ENCODE measurements at places on chromosomes 12 and 14.

DNA sequence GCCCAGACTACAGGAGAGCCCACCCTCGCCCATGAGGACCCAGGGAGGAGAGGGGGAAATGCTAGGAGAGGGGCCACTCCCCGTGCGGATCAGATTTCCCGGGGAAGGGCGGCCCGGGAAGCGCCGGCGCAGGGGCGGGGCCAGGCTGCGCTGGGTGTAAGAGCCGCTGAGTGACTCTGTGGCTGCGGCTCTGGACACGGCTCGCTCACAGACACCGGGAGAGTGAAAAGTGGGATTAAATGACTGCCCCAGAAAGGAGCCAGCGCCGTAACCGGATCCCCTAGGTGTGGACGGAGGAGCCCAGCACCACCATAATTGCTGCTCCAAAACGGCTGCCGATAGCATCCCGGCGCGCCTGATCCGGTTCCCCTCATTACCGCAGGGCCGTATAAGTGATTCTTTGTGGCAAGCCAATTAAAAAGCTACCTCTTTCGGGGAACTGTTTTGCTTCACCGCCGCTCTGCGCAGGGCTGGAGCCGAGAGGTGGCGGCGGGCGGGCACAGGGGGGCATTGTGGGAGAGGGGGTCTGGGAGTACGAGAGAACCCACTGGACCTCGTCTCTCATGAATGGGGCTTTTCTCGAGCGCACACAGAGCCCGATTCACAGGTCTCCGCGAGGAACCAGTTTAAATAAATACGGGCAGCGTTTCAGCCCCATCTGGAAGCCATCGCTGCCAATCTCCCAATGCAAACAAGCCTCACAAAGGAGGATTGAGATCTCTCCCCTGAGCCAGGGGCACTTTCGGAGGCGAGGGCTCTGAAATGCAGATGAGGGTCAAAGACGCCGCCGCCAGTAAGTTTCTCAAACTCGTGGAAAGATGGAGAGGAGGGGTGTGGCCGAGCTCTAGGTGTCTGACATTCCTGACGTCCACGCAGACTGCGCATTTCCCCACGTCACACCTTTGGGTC, 2.5 kb downstream of the COL2A1 start:
- DNase-seq = peak; percentile 28

GRCh38 chr14:75246546-75247285, 31.9 kb upstream of the FOS start:
- no peak for DNase-seq

- peak; percentile 71 for DNase-seq
Observed at GRCh38 chr12:104163631-104164030, 25.6 kb upstream of the NFYB start.

DNA sequence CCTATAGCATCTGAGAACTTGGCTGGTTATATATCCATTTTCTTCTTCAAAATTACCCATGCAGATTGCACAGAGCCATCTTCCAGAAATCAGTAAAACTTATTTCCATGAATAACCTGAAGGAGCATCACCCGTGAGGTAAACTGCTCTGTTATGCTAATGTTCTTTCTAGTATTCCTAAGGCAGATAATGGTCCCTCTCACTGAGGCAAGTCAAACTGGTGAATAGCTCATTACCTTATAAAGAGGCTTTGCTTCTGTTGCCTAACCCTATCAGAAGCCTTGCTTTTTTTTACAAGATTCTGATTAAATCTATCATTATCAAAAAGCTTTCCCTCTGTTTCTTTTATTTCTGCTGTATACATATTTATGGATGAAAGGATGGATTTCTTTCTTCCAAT, 307.6 kb upstream of the FLRT2 start:
- DNase-seq = no peak

DNA sequence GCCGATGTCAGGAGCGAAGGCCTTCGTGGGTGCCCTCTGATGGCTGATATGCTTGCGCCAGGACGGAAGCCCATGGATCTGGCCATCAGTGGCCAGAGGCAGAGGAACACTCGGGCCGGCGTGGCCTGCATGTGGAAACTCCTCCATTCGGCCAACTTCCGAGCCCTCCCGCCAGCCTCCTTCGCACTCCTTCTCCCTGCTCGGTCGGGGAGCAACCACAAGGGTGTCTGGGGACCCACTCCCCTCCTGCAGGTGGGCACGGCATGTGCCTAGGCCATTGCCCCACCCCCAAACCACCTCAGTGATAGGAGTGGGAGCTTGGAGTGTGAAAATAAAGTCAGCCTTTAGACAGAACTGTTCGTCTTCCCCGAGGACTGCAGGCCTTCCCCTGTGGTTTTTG, 231.3 kb downstream of the BCL11B start:
- DNase-seq = no peak

GRCh38 chr14:71395151-71395604, 487.9 kb downstream of the PCNX1 start:
- peak; percentile 38 for DNase-seq

- no peak for DNase-seq
Observed at GRCh38 chr12:82524641-82525040, 162.1 kb upstream of the TMTC2 start.

- DNase-seq = peak; percentile 49
Observed at GRCh38 chr14:100012478-100013327, 52.5 kb upstream of the EVL start.

DNA sequence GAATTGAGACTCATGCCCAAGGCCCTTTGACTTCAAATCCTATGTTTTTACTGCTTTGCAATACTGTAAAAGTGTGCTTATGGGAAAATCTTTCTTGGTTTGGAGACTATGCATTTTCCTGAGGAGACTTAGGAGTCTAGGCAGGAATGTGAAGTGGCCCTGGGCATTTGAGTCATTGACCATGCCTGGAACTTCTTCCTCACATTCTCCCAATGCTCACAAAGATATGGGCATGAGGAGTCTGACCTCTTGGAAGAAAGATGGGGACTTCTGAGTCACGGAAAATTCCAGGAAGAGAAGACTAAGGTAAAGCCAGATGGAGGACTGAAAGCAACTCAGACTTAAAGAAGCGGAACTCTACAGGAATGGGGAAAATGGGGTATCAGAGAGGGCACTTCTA, 38.2 kb upstream of the ZNF641 start:
- DNase-seq = no peak

GRCh38 chr12:132075714-132076553, 68.2 kb downstream of the DDX51 start:
- DNase-seq = no peak

DNA sequence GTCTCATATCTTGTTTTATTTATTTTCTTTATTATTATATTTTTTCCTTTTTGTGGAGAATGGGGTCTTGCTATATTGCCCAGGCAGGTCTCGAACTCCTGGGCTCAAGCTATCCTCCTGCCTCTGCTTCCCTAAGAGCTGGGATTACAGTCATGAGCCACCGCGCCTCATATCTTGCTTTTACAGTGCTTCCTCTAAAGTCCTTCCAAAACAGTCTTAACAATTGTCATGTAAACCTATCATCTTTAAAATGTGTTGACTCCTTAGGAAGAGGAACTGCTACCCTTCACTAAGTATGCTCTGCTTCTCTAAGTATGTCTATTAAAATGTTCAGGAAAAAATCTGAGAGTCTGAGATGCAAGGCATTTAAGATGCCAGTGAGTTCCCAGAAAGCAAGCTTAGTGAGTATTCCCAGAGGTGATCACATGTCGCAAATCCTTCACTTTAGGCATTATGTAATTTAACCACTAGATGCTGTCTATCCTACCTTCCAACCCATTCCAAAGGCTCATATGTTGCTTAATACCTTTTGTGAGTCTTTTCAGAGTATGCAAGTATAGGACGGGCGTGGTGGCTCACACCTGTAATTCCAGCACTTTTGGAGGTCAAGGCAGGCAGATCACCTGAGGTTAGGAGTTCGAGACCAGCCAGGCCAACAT, 19.7 kb upstream of the FOXJ2 start:
- DNase-seq = no peak

DNA sequence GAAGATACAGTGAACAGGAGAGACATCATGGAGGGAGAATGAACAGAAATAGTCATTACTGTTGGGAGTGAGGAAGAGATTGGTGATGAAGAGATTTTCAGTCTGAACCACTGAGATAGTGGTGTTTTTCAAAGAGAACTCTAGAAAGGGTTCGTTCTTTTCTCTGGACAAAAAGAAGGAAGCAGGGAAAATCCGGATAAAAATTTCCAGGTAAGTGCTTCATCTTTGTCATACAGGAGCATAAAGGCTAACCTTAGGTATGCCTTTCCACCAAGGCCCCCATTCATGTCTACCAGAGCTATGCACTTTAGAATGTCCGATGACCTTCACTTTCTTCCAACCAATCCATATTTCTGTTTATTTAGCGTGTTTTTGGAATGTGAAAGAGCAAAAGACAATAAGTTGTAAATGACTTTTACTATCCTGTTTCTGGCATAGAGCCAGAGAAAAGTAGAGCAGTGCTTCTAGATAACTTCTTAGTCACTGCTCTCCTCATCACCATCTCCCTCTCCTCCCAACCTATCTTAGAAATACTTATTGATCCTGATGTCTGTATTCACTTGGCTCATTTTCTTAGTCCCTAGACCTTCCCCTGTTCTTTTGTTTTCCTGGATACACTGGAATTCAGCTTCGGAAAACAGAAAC, 116.5 kb downstream of the TTC6 start:
- no peak for DNase-seq

- no peak for DNase-seq
Observed at GRCh38 chr12:57119294-57120085, 8.3 kb upstream of the STAT6 start.

DNA sequence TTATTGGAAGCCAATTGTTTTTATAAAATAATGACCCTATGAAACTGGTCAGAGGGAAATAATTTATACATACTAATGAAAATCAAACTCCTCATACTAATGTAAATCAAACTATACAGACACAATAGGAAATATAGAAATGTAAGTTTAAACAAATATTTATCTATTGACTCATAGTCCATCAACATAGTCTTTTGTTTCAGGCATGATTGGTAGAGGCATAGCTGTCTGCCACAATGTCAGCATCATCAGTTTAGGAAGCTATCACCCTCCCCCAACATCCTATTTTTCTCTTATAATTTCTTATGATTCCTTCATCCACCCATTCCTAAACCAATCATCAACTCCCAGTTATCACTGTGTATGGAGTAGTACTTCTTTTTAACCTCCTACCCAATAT, 117.7 kb downstream of the SLC38A6 start:
- DNase-seq = peak; percentile 33

- DNase-seq = no peak
Observed at GRCh38 chr14:89041257-89041582, 216.8 kb downstream of the TTC8 start.

- DNase-seq = peak; percentile 67
Observed at GRCh38 chr14:100384819-100385813, 62.0 kb downstream of the SLC25A47 start.

DNA sequence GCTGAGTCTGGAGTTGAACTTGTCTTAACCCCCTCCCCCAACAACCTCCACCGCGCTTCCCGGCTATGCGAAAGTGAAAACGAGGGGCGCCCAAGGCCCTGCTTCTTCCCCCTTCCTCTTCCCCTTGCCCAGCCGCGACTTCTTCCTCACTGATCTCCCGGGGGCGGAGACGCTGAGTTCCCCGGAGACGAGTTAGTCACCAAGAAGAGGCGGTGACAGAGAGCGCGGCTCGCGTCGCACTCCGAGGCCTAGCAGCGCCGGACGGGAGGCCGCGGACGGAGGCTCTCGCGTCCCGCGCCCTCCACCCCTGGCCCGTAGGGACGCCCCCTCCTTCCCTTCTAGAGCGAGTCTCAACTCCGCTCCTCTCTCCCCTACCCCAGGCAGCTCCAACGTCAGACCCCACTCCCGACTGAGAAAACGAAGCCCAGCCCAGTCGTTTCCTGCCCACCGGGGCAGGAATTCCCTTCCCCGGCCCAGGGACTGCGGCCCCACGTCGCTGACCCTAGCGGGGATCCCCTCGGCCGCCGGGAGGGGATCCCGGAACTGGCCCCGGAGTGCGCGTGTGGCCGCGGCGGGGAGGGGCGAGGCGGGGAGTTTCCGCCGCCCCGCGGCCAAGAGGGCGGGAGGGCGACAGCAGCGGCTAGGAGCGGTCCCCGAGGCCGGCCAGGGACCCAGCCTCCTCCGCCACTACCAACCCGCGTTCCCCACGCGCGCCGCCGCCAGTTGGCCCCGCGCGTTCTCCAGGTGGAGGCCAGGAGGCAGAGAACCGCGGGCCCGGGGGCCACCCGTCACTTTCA, 1.4 kb downstream of the BAZ1A start:
- DNase-seq = peak; percentile 77

DNA sequence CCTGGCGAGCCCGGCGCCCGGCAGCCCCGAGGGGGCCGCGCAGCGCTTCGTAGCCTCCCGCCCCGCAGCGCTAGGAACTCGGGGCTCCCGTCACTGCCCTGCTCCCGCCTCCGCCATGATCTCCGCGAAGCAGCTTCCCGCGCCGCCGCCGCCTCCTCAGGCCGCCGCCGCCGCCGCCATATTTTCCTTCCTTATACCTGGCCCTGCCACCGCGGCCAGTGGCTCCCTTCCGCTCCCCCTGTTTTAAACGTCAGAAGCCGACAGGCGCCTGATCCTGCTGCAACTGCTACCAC, 286 bp downstream of the PPP4R3A start:
- no peak for DNase-seq

GRCh38 chr12:121334513-121335343, 17.5 kb downstream of the ANAPC5 start:
- DNase-seq = peak; percentile 64

GRCh38 chr12:33184161-33184560, 255.5 kb downstream of the SYT10 start:
- no peak for DNase-seq

DNA sequence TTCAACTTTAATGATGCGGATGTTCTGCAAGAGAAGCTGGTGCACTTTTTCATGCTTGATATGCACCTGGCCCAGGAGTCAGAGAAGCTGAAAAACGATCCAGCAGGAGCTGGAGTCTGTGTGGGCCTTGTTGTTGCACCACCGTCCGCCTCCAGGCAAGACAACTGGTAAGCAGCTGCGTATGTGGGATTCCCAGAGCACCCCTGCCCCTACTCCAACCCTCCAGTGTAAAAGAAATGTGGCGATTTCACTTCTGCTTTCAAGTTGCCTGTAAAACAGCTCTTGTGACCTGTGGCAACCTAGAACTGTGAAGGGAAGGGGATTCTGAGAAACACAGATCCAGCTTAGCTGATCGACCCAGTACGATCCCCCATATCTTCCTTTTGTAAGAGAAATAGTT, 154.1 kb upstream of the PELI2 start:
- DNase-seq = no peak

DNA sequence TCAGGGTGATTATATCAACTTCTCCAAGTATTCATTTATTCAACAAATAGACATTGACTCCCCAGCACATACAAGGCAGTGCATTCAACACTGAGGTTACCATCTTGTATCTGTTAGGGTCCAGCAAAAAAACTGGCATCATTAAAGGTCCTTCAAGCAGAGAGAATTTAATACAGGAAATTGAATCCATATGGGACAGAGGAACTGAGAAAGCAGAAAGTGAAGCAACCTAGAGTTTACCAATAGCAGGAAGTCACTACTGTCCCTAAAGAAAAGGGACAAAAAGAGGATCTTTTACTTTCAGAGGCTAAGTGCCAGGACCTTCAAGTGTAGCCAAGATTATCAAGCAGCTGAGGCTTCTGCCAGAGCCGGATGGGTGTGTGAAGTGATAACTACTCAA, 237.8 kb upstream of the TBX3 start:
- no peak for DNase-seq
